Left colon (tissue), 2 donors: ENCODE measurements at places on chromosomes 7 and 10.

DNA sequence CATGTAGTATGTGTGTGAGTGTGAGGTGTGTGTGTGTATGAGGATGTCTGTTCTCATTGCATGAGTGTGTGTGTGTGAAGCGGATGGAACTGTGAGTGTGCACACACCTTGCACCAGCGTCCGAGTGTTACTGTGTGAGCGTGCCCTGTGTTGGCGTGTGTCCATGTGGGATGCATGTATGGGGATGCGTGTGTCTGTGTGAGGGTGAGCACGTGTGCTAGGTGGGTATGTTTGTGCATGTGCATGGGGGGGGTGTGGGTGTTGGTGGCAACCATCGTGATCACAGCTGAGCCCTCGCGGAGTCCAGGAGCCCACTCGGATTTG is 6.4 kb downstream of the KNDC1 start:
- DNase-seq, result no peak

DNA sequence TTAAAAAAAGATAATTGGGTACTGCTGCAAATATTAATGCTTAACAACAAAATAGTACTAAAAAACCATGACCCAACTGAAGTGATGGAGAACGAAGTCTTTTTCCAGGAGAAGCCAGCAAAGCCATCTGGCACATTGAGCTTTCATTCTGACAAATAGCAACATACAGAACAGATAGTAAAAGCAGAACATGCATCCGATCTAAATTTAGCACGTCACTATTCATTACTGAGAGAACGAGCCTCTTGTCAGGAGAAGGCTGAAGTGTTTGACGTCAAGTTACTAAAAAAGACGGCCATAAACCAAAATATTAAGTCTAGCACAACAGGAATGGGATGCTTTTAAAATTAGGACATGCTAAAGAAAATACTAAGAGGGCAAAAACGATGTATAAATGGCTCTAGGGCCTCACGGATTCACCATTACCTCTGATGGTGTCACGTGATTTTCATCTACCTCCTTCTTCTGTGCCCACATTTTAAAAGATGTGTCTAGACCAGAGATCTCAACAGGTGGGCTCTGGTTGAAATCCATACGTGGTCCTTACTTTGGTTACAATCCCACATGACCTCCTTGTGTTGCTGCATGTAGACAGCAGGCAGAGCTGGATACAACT is 52.3 kb downstream of the CTBP2 start:
- DNase-seq, result no peak

GRCh38 chr10:3207351-3207750 is 34.8 kb upstream of the PITRM1 start:
- no peak for DNase-seq

DNA sequence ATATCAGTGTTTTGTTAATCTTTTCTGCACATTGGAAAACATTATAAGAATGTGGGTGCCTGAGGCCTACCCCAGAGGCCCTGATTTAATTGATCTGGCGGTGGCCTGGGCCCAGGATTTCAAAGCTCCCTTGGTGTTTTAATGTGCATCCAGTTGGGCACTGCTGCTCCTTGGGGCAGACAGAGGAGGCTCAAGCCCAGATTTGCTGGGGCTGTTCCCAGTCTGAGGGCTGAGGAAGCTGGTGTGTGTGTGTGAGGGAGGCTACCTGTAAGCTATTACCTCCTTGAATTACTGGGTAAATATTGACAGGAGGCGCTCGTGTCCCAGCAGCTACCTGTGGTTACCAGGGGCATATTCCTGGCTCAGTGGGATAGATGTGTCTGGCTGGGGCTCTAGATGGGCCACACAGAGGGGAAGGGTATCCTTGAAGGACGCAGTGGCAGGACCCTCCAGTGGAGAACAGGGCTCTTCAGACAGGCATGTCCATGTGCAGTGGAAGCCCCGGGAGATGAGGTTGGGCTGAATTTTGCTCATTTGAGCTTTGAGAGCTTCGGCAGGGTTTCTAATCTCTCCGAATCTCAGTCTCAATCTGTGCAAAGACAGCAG is 975.4 kb upstream of the ZNF722 start:
- no peak for DNase-seq

GRCh38 chr7:93629291-93629801 is 54.8 kb upstream of the CALCR start:
- DNase-seq, result no peak
